ENCODE measurements at places on chromosomes 16 and 17. TPM values are rescaled to one million over a fixed set of nuclear protein-coding genes. Genes with fewer than 3 reads are reported as not detected.

DNA sequence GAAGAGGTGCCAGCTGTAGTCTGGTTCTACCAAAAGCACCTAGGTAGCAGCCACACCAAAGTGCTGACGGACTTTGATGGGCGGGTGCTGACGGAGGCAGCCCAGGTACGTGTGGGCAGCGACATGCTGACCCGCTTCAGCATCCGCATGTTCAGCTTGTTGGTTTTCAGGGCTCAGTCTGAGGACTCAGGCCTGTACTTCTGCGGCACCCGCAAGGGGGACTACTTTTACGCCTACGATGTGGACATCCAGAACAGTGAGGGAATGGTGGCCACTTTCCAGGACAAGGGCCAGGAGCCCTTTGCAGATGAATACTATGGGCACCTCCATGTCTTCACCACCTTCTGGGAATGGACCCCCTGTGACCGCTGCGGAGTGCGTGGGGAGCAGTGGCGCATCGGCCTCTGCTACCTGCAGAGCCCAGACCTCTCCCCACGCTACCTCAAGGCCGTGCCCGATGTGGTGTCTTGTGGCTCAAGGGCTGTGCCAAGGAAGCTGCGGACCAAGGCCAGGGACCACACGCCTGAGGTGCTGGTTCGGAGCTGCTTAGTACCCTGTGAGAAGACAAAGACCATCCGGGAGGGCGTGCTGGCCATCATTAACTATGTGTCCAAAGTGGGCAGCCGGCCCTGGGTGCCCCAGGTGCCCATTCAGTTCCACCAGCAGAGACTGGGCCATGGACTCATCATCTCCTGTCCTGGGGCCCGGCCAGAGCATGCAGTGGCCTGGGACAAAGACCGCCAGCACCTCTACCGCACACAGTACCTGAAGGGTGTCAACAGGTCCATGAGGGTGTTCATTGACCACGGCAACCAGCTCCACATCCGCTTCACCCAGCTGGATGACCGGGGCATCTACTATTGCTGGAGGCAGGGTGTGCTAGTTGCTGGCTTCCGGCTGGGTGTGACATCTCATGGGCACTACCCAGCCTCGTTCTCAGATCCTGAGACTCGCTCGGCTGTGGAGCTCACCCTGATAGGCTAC, 5.0 kb upstream of the EFTUD2 start:
- H3K36me3 ChIP-seq = no peaks in the 10 kb centered on the region
- no peak for DNase-seq
- H3K27ac ChIP-seq = no peak overlapping the region
- H3K4me3 ChIP-seq = no peak overlapping the region
- no peaks in the 10 kb centered on the region for H3K4me1 ChIP-seq
- no peaks in the 10 kb centered on the region for H3K27me3 ChIP-seq

- peak; percentile 23 for DNase-seq
- H3K36me3 ChIP-seq = no peaks in the 10 kb centered on the region
- H3K27ac ChIP-seq = no peak overlapping the region
- no peaks in the 10 kb centered on the region for H3K4me1 ChIP-seq
- H3K27me3 ChIP-seq = peaks cover 19% of the 10 kb centered on the region
- no peak overlapping the region for H3K4me3 ChIP-seq
Observed at GRCh38 chr17:8703001-8703400, 41.6 kb downstream of the CCDC42 start.

- H3K27ac ChIP-seq = no peak overlapping the region
- peaks cover 77% of the 10 kb centered on the region for H3K27me3 ChIP-seq
- DNase-seq = peak; percentile 96
- no peaks in the 10 kb centered on the region for H3K36me3 ChIP-seq
- H3K4me3 ChIP-seq = peak overlapping the region; percentile 65
- H3K4me1 ChIP-seq = no peaks in the 10 kb centered on the region
Observed at GRCh38 chr17:29615492-29616299, 7.0 kb downstream of the CORO6 start.

- H3K4me1 ChIP-seq = peaks cover 7% of the 10 kb centered on the region
- no peak overlapping the region for H3K4me3 ChIP-seq
- H3K27me3 ChIP-seq = no peaks in the 10 kb centered on the region
Observed at GRCh38 chr17:72687886-72688285, 404.6 kb downstream of the SLC39A11 start.

DNA sequence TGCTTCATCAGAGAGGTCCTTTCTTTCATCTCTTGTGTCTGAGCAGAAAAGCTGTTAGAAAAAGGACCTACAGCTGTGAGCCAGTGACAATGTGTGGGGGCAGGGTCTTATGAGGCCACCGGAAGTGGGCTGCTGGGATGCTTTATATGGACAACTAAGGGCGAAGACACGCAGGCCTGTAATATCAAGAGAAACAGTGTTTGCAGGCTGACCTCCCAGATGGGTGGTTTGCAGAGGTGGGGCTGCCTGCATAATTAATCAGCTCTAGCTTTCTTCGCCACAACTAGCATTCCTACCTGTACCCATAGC, 30.4 kb upstream of the SALL1 start:
- no peaks in the 10 kb centered on the region for H3K27me3 ChIP-seq
- peaks cover 26% of the 10 kb centered on the region for H3K4me1 ChIP-seq
- no peak overlapping the region for H3K27ac ChIP-seq
- H3K36me3 ChIP-seq = no peaks in the 10 kb centered on the region

Gene ZNF689
- 15.6 TPM for total RNA-seq

Gene KIF2B
- not detected for total RNA-seq

Gene GNAO1
- total RNA-seq = 7.1 TPM

Gene CIBAR2
- not detected for total RNA-seq

All from endodermal cell (in vitro differentiated cells).